ENCODE measurements at places on chromosomes 7 and 10.

DNA sequence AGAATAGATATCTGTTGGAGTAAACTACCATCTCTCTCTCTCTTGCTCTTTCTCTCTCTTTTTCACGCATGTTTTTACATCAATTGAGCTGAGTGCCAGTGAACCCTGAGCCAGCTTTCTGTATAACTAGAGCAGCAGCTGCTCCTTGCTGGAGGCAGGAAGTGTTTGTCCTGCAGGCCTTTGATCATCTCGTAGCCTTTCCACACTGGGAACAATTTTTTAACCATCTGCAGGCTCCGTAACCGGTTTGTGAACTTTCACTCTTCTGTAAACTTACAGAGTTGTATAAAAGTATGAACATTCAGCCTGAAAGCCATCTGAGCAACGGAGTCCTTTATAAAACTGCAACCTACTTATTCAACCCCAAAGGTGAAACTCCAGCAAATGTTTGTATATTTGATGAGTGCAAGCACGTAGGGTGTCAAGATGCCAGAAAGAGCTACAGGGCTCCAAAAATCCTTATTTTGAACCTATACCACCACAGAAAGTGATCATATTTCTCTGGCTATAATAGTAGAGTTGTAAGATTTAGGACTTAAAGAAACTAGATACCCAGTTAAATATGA is 162.8 kb upstream of the NFE2L3 start:
- DNase-seq, result no peak

DNA sequence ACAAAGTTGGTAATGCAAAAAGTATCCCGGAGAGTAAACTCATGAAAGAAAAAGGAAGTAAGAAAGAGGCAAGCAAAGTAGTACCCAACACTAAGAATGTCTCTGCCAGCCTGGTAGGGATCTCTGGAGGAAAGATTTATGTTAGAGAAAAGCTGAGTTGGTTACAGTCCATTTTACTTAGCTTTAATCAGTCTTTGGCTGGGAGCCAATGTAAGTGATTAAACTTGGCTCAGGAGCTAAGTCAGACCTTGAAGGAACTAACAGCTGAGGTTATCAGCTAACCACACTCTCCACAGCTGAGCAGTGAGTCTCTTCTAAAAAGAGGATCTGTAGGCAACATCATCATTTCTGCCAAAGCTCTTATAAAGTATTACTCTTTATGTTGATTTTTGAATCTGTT is 148.0 kb downstream of the ANKRD7 start:
- no peak for DNase-seq

DNA sequence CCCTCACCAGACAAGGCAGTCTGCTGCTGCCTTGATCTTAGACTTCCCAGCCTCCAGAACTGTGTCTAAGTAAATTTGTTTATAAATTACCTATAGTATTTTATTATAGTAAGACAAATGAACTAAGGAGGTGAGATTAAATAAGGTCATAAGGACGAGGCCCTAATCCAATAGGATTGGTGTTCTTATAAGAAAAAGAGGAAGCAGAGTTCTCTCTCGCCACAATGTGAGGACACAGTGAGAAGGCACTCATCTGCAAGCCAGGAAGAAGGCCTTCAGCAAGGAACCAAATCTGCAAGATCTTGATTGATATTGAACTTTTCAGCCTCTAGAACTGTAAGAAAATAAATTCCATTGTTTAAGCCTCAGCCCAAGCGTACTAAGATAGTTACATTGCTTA is 6.1 kb upstream of the ZNF438 start:
- no peak for DNase-seq

- no peak for DNase-seq
Measured at GRCh38 chr10:12251581-12251980, 55.6 kb downstream of the CDC123 start.

Measured in RWPE1 (cell line).